Stimulated activated CD4-positive, alpha-beta T cell treated with anti-CD3 and anti-CD28 coated beads, Interleukin-15, amount 100 ng/mL, for 24 hours (primary cell): ENCODE measurements at places on chromosomes 7 and 10.

GRCh38 chr10:61757525-61758397 is 95.0 kb downstream of the CABCOCO1 start:
- DNase-seq = no peak

- DNase-seq = no peak
Measured at GRCh38 chr7:64277630-64278029, 36.1 kb upstream of the ZNF736 start.

GRCh38 chr7:157309988-157310668 is 26.7 kb upstream of the DNAJB6 start:
- no peak for DNase-seq

- no peak for DNase-seq
Measured at GRCh38 chr10:50917486-50917885, 32.1 kb upstream of the A1CF start.

- no peak for DNase-seq
Measured at GRCh38 chr10:87860156-87860795, 3.1 kb downstream of the KLLN start.

DNA sequence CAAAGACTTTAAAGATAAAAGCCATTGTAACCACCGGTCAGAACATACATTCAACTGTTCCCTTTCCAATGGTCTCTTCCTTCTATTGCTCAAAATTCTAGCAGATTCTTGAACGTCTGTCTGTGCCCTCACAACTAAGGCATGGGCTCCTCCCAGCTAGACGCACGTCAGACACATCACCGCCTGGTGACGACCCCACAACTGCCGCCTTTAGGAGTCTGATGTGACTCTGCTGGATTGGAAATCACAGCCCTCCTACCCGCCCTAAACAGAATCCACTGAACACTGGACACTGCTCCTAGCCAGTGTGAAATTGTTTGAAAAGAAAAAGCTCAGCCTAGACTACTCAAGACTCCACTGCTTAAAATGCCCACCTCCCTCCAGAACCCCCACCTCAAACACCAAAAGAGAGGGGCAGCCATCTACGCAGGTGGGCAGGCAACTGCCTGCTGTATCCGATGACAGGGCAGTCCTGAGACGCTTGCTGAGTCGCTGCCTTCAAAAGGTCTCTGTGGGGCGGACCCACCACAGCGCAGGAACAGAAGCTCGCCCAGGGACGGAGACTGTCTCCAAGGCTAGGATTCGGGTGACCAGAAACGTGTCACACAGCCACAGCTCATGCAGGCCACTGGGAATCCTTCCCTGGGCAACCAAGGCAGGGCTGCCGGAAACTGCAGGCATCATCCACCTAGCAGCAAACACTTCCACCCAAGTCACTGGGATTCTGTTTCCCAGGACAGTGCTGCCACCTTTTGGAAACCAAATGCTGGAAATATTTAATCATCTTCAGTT is 34.7 kb downstream of the GSDME start:
- no peak for DNase-seq

GRCh38 chr7:89839329-89839728 is 314.9 kb upstream of the STEAP1 start:
- DNase-seq = no peak

DNA sequence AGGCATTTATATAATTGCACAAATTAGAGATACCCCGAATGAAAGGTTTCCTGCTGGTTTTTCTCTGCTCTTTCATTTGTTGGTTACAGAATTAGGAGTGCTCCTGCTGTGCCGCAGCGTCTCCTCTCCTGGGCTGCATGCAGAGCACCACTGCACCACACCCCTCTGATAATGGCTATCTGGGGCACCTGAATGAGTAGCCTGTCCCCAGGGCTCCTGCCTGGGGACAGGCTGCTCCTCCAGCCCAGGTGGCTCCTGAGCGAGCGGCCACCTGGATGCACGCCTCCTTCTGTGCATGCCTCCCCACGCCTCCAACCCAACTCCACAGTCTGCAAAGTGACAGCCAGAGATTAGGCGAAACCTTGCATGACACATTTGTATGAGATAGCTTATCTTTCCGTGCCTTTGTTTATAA is 242.6 kb upstream of the FZD8 start:
- DNase-seq = no peak

DNA sequence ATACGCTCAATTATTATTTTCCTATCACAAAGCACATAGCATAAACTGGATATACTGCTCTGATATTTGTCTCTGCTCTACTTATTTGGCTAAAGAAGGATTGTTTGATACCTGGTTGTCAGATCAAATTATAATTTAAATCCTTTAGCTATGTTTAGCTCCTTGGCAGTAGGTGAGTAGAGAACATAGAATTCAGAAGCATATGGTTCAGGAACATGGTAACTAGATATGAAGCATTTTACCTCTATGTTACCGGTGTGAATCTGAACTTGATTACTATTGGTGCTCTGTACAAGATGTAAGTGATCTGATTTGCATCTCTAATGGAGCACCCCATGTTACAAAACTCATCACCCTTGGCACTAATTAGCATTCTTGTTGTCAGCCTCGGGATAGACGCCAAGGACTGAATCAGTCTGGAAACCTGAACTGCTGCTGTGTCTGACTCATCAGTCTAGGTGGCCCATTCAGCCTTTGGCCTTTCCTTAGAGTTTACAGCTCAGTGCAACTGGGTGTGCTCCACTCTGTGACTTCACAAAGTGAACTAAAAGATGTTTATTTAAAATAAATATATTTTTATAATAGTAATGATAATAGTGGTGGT is 12.3 kb upstream of the MYPN start:
- no peak for DNase-seq

GRCh38 chr7:130430841-130431666 is 9.8 kb downstream of the CEP41 start:
- DNase-seq = no peak

GRCh38 chr7:145848691-145849090 is 267.9 kb upstream of the CNTNAP2 start:
- DNase-seq = no peak

DNA sequence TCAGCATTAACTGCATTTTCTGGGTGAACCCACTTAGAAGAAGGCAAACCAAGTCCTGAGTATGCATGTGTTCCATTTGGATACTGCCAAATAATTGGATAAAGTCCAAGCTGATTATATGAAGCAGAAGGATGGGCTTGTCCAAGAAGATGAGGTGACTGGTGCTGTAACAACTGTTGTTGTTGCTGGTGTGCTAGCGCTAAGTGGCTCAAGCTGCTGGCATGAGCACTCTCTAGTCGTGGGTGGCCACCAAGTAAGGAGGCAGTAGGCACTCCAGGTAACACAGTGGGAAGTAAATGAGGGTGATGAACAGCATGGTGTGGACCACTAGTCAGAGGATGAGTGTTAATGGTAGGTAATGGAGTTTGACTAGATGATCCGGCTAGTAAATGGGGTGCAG is 80.4 kb downstream of the NRBF2 start:
- no peak for DNase-seq

DNA sequence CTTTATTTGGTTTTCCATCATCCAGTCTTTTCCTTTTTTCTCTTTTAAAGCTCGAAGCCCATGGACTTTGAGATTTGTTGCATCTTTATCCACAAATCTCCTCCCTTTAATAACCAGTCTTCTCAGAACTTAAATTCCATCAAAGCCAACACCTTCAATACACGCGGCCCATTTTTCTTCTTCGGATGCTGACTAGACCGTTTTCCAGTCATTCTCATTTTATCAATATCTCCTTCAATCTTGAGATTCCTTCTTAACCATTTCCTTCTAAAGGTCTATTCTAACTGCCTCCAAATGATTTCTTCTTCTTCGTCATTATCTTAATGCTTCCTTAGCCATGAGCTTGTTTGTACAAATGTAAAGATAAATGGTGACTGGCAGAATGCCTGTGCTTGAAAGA is 173.5 kb downstream of the BAMBI start:
- no peak for DNase-seq

DNA sequence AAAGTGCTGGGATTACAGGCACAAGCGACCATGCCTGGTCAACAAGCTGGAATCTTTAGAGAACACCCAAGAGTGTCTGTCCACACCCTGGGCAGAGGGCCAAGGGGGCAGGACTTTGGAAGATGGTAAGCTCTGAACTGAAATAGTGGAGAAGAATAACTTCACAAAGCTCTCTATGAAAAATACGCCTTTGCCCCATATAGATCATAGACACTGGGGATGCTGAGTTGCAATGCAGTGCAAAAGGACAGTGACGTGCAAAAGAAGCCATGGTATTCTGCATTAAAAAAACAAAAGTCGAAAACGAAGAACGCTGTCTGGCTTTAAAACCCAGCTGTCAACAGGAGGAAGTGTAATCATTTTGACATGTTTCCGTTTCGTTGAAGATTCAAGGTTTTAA is 353.6 kb downstream of the CALN1 start:
- DNase-seq = no peak

DNA sequence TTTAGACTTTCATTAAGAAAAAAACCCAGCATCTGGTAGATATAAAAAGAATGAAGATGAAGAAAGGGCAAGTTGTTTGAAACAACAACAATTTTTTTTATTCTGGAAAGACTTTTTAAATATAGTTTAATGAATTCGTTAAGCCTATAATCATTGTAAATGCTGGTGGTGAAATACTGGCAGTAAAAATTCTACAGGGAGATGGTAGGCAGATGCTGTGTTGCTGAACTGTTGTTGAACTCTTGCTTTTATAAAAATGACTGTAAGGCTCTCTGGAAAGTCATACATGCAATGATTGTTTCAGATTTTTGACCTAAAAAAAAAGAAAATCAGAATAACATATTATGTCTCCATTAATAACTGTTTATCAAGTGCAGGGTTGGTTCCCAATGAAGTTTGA is 39.0 kb downstream of the SCIN start:
- DNase-seq = no peak

DNA sequence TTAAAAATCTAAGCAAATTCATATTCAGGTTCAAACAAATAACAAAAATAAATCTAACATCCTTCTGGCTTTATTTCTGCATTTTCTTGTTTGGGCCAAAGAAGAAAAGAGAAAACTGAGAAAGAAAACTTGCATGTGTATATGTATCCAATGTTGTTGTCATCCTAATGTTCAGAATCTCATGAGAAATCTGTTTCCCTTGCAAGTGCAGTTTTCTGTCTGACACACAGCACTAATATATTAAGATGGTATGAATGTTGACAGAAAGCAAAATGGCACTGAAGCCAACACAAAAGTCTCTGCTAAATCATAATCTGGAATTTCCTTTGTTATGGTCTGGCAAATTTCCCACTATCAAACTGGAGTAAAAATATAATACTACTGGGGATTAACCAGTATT is 235.9 kb downstream of the HGF start:
- no peak for DNase-seq

DNA sequence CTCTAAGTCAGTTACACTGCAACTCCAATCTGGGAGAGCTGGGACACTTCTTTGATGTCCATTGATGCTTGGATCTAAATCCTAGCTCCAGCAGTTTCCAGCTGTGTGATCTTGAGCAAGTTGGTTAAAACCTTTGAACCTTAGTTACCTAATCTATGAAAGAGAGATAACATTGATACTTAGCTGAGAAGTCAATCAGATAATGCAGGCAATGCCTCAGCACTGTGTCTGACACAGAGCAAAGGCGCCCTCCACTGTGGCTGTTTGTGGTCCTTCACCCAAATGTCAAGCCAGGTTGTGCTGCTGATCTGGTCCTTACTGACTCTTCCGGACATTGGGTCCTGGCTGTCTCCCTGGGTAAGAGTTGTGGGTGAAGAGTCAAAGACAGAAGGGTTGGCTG is 20.2 kb downstream of the DNTT start:
- DNase-seq = no peak

GRCh38 chr7:33774762-33775523 is 130.4 kb upstream of the BMPER start:
- DNase-seq = no peak

GRCh38 chr7:112049555-112050249 is 156.5 kb downstream of the DOCK4 start:
- no peak for DNase-seq

DNA sequence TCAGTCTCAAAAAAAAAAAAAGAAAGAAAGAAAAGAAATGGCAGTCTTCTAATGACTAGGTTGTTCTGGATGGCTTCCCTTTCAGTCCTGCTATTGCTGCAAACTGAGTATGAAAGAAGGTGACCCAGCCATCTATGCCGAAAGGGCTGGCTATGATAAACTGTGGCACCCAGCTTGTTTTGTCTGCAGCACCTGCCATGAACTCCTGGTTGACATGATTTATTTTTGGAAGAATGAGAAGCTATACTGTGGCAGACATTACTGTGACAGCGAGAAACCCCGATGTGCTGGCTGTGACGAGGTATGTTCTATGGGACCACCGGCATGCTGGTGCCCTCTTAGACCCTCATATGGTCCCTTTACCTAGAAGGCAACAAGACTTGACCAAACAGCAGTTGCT is 41.3 kb downstream of the TES start:
- no peak for DNase-seq

- DNase-seq = peak; percentile 47
Measured at GRCh38 chr7:86939197-86939814, 120.1 kb downstream of the ELAPOR2 start.

DNA sequence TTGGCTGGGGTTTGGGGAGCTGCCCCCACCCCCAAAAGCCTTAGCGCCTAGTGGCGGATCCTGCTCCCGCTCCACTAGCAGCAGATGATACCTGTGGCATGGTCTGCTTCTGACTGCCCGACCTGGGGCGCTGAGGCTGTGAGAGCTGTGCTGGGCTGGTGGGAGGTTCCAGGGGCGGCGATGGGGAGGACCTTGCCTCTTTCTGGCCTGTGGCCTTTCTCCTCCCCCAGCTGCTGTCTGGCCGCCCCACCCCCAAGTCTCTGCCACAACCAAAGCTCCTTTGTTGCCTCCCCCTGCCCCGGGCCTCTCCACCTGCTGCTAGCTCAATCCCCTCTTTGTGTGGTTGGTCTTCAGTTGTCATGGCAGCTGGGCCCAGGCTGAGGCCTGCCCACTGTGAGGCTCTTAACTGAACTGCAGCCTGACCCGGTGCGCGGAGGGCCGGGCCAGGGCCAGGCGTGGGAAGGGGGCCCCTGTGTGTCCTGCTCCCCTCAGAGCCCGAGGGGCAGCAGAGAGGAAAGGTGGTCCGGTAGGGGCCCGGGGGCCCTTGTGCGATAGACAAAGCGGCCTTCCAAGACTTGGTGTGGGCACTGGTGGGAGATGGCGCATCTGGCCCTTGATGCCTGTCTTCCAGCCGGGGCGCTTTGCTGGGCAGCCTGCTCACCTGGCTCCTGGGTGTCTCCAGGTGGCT is 4.7 kb downstream of the ZNF775 start:
- DNase-seq = no peak

GRCh38 chr7:121101621-121102020 is 113.1 kb downstream of the CPED1 start:
- DNase-seq = no peak

DNA sequence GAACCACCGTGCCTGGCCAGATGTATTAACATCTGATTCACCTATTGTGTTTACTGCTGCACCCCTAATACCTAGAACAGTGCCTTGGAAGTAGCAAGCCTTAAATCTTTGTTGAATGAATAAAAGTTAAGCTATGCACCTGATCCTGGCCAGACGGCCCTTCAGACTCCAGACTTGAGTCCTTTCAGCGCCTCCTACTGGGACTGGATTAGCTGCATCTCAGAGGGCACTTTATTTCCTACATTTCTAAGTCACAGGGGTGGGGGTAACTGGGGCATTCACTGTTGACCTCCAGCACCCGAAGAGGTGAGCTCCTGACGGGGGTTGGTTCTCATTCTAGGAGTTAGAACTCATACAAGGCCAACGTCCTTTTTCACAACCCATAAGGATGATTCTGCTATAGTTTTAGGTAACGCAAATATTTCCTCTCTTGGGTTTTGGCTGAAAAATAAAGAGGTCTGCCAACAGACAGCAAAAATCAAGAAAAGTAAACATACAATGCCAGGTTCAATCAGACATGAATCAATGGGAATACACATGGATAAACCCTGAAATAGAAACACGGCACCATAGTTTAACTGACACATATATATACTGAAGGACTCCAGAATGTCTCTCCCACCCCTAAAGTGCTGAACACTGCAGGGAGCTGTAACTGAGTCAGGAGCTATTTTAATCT is 48.0 kb upstream of the DLG5 start:
- DNase-seq = no peak
